ENCODE measurements at places on chromosomes 3 and 15. TPM values are rescaled to one million over a fixed set of nuclear protein-coding genes. Genes with fewer than 3 reads are reported as not detected.
A peak's percentile ranks its signal among the peaks of the same experiment; 100 is the strongest.

- peak; percentile 97 for DNase-seq
These were observed 66.4 kb upstream of the NR2E3 start for GRCh38 chr15:71743861-71744382.

DNA sequence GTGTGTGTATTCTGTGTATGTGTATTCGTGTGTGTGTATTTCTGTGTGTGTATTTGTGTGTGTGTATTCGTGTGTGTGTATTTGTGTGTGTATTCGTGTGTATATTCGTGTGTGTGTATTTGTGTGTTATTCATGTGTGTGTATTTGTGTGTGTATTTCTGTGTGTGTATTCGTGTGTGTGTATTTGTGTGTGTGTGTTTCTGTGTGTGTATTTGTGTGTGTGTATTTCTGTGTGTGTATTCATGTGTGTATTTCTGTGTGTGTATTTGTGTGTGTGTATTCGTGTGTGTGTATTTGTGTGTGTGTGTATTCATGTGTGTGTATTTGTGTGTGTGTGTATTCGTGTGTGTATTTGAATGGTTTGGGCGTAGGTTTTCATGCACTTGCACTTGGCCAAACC, 405.4 kb downstream of the SOX2 start:
- no peak for DNase-seq

GRCh38 chr15:69824075-69824876, 273.4 kb downstream of the TLE3 start:
- DNase-seq: no peak

- DNase-seq: no peak
These were observed 24.7 kb upstream of the ZBED2 start for GRCh38 chr3:111619833-111620232.

CP gene
- not detected for total RNA-seq

P2RY14 gene
- not detected for total RNA-seq

Data from fibroblast of villous mesenchyme (primary cell).